ENCODE measurements at places on chromosomes 1 and 21. TPM values are rescaled to one million over a fixed set of nuclear protein-coding genes. Genes with fewer than 3 reads are reported as not detected.

DNA sequence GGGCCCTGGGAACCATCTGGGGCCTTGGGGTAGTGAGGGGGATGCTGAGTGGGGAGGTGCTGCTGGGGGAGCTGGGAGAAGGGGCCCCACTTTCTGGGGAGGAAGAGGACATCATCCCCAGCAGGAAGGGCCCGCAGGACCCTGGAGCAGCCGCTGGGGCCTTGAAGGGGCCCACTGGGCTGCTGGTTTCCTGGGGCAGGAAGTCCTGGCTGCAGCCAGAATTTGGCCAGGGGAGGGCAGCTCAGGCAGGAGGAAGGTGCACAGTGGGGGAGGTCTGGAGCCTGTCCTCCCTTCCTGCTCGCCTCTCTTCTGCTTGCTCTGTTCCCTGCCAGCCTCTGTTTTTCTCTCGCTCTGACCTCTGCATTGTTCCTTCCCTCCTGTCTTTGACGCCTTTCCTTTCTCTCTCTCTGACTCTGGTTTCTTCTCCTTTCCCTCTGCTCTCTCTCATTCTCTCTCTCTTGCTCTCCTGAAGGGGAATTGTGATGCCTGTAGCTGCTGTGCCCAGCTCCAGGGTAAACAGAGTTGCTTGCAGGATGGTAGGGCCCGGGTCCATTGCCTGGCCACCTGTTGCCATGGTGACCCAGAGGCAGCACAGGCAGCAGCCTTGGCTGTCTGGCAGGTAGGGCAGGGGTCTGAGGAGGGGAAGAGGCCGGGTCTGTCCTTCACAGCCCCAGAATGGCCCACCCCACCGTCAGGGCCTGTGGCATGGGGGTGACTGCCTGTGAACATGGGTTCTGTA is 23.9 kb downstream of the ACOT11 start:
- peak; percentile 66 for DNase-seq

DNA sequence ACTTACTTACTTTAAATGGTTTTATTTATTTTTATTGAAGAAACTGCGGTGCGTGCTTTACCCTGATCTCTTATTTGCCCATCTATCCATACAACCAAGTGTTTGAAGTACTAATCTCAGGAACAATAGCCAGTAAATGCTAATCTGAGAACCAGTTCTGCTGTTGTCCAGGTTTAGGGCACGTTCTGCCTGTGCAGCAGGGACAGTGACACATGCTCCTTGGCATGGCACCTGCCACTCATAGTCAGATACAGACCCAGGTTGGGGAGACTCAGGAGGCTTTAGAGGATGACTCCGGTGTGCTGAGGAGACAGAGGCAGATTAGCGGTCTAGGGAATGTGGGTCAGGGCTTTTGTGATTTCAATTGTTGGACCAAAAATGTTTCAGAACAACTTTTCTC is 83.6 kb downstream of the NRIP1 start:
- DNase-seq = no peak

DNA sequence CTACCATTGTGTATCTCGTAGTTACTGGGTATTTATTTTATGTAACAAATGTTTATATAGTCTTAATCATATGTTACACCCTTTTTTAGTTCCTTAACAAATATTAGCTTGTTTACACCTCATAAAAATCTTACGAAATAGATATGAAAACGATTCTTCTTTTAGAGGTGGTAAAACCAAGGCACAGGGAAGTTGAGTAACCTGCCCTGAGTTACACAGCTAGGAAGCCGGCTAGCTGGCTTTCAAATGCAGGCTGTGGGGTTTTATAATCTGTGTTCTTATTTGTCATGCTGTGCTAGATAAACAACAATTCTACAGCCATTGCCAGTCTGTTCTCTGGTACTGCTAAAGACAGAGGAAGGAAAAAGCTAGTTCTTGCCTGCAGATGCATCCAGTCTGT is 109.6 kb downstream of the NOS1AP start:
- DNase-seq = no peak

- peak; percentile 58 for DNase-seq
These were observed 52.2 kb downstream of the SMYD2 start for GRCh38 chr1:214332946-214333798.

RAB7B gene
- not detected for total RNA-seq

KLHDC7A gene
- total RNA-seq = not detected

DNA sequence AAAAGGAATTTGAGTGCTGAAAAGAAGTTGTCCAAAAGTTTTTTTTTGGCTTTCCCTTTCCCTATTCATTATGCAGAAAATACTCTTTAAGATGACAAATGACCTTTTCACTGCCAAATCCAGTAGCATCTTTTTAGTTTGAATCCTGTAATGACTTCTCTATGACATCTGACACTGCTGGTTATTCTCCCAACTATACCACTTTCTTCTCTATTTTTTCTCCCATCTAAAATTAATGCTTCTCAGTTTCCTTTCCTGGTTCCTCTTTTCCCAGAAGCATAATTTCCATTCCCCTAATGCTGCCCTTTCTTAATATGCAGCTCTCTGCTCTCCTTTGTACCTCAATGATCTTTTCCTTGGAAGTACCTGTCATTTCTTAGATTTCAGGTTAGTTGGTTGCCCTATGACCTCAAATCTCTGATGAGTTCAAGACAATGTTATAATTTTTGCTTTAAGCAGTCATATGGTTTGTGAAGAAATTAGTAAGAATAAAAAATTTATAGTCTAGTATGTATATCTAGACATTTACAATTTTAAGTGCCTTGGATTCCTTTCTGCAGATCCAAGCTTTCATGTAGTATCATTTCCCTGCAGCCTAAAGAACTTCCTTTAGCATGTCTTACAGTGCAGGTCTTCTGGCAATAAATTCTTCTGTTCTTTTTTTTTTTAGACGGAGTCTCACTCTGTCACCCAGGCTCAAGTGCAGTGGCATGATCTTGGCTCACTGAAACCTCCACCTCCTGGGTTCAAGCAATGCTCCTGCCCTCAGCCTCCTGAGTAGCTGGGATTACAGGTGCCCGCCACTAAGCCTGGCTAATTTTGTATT is 150.8 kb downstream of the CDC42BPA start:
- no peak for DNase-seq

GRCh38 chr1:8589571-8589970 is 227.9 kb downstream of the RERE start:
- DNase-seq = no peak

CA14 gene
- 6.3 TPM for total RNA-seq

TMEM61 gene
- total RNA-seq = not detected

DNA sequence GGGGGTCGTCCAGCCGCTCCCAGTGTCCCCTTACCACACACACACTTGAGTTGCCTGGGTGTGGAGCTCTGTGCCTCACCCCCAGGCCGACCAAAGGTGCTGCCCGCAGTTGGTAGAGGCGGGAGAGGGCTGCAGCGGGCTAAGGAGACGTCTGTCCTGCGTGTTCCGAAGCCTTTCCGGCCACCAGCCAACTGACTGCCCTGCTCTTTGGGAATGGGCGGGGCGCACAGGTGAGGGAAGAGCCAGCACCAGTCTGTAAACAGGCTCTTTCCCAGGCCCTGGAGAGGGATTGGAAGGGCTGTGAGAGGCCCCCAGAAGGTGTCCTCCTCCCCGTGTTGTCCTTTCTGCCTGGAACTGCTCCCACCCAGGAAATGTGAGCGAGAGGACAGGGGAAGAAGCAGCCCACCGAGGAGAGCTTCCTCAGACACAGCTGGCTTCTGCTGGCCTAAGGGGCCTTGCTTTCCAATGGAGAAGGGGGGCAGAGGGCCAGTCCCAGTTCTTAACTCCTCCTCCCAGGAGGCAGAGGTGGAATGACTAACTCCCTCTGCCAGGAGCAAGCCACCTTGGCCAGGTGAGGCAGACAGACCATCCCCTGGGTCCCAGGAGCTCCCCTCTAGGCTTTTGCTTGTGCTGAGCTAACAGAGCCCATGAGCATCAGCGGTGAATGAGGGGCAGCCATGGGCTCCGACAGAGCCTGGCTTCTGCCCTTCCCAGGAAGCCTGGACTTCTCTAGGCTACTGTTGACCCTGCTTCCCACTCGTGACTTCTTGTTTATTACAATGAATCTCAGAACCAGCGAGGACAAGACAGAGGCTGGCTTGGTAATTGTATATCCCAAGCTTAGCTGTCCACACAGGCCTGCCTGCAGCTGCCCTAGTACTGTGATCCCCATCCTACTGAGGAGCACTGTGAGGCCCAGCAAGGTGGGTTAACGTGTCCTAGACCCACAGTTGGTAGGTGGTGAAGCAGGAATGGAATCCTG is 158.1 kb upstream of the COA6 start:
- no peak for DNase-seq

- no peak for DNase-seq
These were observed 319.6 kb downstream of the RRAGC start for GRCh38 chr1:38539931-38540330.

- DNase-seq = no peak
These were observed 712.1 kb upstream of the CHRM3 start for GRCh38 chr1:238674316-238674715.

- DNase-seq = no peak
These were observed 37.7 kb downstream of the COQ8A start for GRCh38 chr1:226977643-226978431.

DNA sequence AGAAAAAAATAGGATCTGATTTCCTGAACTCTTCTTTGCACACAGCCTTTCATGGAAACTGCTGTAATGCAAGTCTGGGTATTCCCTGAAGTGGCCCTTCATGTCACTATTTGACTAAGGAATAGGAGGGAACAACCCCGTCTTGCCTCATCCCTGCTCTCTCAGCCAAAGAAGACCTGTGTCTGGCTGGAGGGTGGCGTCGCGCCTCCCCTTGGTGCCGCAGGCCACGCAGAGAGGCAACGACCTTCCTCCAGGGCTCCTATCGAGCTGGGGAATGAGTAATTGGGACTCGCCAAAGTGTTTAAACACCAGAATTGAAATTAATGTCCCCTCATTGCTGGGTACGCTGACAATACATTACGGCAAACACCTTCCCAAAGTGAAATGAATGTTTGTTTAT is 129.8 kb downstream of the PBX1 start:
- DNase-seq = no peak

MROH7 gene
- 3.3 TPM for total RNA-seq

SLC50A1 gene
- total RNA-seq = 43.9 TPM

CD5L gene
- not detected for total RNA-seq

DNA sequence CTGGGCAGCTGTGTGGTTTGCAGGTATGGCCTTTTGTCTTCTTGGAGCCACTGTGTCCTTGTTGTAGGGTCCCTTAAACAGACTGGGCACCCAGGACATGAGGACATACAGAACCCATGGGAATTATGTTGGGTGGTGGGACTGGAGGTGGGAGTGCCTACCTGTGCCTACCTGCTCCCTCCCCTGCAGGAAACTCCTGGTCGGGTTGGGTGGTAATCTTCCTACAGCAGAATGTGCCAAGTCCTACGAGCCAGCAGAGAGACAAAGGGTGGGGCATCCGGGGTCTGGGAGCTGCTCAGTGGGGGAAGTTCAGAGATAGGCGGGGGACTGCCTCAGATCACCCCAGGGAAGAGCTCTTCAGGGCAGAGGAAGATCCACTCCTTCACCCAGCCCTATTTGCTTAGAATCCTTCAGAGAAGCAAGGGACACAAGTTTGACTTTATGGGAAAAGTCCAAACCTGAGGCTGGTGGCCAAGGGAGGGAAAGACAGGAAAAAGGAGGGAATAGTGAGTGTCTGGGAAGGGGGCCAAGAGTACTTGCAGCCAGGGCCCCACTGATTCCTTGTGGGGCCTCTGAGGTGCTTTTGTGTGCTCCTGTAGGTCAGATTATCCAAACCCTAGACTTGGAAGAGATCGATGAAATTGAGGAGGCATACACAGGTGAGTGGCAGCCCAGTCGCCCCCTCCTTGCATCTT is 58.3 kb downstream of the KIF21B start:
- DNase-seq = no peak

ZSWIM5 gene
- 6.6 TPM for total RNA-seq

GRCh38 chr1:91024481-91025119 is 2.8 kb upstream of the ZNF644 start:
- DNase-seq = no peak

- no peak for DNase-seq
These were observed 171.5 kb upstream of the CACYBP start for GRCh38 chr1:174828264-174828663.

GRCh38 chr1:184620469-184620868 is 134.2 kb downstream of the EDEM3 start:
- no peak for DNase-seq

DNA sequence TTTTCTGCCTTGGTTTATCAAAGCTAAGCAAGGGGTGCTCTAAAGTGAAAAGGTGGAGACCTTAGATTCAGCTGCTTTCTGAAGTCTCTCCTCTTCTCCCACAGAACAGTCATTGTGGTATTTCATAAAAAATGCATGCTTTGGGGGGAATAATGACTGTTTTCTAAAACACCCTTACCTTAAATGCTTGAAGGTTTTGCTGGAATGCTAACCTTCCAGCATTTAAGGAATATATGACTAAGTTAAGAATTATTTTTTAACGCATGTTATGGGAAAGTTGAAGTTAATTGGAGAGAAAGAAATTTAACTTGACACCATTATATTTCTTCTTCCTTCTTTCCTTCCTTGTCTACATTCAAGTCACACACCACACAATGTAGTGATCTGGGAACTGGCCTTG is 162.5 kb downstream of the ROR1 start:
- DNase-seq = no peak

DNA sequence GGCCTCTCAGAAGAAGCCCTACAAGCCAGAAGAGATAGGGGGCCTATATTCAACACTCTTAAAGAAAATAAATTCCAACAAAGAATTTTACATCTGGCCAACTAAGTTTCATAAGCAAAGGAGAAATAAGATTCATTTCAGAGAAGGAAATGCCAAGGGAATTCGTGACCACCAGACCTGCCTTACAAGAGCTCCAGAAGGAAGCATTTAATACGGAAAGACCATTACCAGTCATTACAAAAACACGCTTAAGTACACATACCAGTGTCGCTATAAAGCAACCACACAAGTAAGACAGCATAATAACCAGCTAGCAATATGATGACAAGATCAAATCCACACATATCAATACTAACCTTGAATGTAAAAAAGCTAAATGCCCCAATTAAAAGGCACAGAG is 704.9 kb upstream of the CHRM3 start:
- DNase-seq = no peak

INAVA gene
- 35.8 TPM for total RNA-seq

GRCh38 chr1:90155721-90156487 is 161.0 kb downstream of the ZNF326 start:
- DNase-seq = no peak

TCP10L gene
- total RNA-seq = 0.31 TPM

DIRAS3 gene
- total RNA-seq = 0.49 TPM

CAPN9 gene
- total RNA-seq = not detected

ICOSLG gene
- total RNA-seq = 1.2 TPM

- no peak for DNase-seq
These were observed 4.3 kb upstream of the STK40 start for GRCh38 chr1:36389999-36390398.

DNA sequence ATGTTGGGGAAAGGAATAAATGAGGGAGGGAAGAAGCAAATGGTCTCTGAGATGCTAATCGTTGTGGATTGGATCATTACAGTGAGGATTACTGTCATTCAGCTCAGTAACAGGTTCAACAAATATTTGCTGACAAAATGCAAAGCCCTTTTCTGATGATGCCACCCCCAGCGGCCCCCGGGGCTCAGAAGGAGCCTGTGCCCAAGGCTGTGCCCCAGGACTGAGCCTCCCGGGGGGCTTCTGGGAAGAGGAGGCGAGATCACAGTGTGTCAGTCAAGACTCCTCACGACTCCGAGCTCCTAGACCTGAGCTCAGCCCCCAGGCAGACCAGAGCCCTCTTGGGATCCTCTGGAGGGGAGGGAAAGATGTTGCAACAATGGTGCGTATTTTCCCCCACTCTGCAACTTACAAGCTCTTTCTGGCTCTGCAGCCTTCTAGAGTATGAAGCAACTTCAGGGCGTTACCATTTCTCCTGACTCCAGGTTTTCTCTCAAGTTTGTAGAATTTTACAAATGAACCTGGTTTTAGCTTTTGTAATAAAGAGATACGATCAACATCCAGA is 20.8 kb downstream of the EPHA8 start:
- no peak for DNase-seq

FMO2 gene
- total RNA-seq = not detected

All from endothelial cell (in vitro differentiated cells).